ENCODE measurements at places on chromosomes 4 and X. TPM values are rescaled to one million over a fixed set of nuclear protein-coding genes. Genes with fewer than 3 reads are reported as not detected.

Gene ATP1B4
- not detected for total RNA-seq

DNA sequence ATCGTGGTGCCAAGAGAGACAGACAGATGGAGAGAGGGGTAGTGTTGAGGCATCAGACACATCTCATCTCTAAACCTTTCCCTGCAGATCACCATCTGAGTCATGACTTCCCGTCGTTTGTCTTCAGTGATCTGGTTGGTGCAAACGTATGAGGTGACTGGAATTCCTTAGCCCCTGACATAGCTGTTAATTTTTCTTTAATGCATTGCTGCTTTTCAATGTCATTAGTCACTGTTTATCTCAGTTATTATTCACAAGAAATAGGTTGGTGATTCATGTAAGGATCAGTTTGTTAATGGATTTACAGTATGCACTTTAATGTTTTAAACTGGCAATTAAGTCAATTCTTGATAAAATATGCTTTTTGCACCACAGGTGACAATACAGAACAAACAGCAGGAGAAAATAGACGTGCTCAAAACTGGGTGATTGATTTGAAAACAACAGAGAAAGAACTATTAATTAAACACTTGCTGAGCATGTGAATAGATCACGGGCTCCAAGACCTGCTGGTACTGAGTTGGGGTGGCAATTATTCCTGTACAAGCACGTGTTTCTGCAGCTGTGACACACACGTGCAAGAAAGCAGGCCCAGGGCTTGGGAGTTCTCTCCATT, 1.3 kb upstream of the TMEM154 start:
- no peaks in the 10 kb centered on the region for H3K36me3 ChIP-seq
- no peak for DNase-seq
- H3K27me3 ChIP-seq: no peaks in the 10 kb centered on the region
- no peaks in the 10 kb centered on the region for H3K4me1 ChIP-seq

DNA sequence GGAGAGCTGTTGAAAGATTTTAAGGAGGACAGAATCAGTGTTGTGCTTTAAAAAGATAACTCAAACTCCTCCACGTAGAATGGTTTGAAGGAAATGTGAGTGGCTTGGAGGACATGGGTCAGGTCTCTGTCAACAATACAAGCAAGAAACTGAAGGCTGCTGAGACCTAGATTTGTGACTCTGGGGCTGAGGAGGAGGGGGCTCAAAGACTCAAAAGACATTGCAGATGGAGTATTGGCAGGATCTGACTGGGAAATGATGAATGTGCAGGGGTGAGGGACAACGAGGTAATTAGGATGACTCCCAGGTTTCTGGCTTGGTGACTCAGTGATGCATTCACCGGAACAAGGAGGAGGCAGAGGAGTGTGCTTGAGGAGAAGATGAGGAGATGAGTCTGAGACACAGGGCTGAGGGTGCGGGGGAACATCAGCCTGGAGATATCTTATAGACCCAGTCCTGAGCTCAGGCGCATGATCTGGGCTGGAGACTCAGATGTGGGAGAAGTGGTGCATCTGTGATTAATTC, 3.3 kb upstream of the RPS4X start:
- no peak overlapping the region for H3K27ac ChIP-seq
- no peak overlapping the region for H3K4me3 ChIP-seq
- H3K36me3 ChIP-seq: no peaks in the 10 kb centered on the region
- H3K4me1 ChIP-seq: no peaks in the 10 kb centered on the region
- no peaks in the 10 kb centered on the region for H3K27me3 ChIP-seq
- DNase-seq: no peak

- H3K36me3 ChIP-seq: no peaks in the 10 kb centered on the region
- H3K4me3 ChIP-seq: no peak overlapping the region
- H3K27me3 ChIP-seq: no peaks in the 10 kb centered on the region
Measured at GRCh38 chr4:73855406-73855805, 2.3 kb downstream of the PF4V1 start.

- DNase-seq: no peak
- H3K4me3 ChIP-seq: no peak overlapping the region
- H3K36me3 ChIP-seq: no peaks in the 10 kb centered on the region
- H3K27me3 ChIP-seq: no peaks in the 10 kb centered on the region
Measured at GRCh38 chrX:129077424-129078170, 445.7 kb downstream of the SMARCA1 start.

DNA sequence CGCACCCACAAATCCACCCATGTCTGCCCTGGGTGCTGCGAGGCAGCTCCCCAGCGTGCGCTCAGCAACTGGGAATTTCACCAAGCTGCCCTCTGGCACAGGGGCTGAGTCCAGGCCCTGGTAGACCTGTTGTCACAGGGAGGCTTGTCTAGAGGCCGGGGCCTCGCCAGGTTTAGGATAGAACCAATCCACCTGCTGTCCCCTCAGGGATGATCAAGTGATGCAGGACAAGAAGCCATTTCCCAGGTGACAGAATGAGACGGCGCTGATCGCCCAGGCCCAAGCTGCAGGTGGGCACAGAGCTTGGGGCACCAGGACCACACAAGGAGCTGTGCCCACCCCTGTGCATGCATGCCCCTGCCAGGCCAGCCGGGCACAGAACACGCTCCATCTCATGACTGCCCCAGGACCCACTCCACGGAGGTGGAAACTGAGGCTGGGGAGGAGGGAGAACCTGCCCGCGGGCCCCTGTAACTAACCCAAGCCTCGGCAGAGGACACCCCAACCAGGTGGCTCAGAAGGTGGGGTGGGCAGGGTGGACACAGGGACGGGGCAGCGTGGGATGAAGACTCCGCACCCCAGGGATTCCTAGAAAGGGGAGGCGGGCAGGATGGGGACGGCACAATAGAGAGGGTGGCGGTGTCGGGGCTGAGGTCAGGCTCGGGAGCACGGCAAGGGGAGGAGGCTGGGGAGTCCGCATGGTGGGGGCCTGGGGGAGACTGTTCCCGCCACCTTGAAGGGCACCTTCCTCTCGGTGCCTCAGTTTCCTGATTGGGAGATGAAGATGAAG, 78.0 kb downstream of the ZFYVE28 start:
- no peak overlapping the region for H3K4me3 ChIP-seq
- H3K27me3 ChIP-seq: no peaks in the 10 kb centered on the region
- DNase-seq: no peak
- H3K27ac ChIP-seq: no peak overlapping the region

DNA sequence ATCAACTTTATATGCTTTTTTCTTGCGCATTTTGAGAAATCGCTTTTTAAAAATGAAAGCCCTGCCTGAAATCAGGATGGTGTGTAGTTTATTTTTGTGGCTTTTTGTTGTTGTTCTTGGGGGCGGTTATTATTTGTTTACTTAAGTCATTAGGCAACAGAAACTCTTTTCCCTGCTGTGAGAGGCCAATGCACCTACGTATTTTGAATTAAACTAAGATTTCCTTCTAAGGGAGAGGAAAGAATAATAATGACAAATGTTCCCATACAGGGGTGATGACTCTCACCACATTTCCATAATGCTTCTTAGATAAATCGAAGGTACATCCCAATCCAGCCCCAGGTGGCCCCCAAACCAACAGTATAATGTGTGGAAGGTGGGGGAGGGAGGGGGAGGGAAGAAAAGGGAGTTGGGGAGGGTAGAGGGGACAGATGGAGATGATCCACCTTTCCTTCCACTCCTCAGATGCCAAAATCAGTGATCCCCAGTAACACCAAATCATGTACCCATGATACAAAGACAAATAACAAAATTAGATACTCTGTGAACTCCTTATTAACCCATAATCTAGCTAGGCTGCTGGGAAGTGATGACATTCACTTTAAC, 39.6 kb downstream of the ZNF827 start:
- DNase-seq: no peak
- H3K36me3 ChIP-seq: no peaks in the 10 kb centered on the region
- no peaks in the 10 kb centered on the region for H3K27me3 ChIP-seq
- no peak overlapping the region for H3K27ac ChIP-seq
- H3K4me3 ChIP-seq: no peak overlapping the region

DNA sequence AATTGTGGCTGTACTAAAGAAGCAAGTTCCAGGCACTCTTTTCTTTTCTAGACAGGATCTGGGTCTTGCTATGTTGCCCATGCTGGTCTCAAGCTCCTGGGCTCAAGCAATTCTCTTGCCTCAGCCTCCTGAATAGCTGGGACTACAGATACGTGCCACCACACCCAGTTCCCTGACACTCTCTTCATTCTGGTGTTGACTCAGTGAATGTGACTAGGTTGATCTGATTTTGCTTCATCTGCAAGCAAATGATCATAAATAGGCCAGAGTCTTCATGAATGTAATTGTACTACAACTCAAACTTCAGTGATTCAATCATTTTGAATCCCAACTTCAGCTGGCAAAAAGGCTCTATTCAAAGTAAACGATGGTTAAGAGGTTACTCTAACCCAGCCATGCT, 78.5 kb downstream of the APBB2 start:
- no peaks in the 10 kb centered on the region for H3K27me3 ChIP-seq
- DNase-seq: no peak
- H3K36me3 ChIP-seq: no peaks in the 10 kb centered on the region
- H3K4me1 ChIP-seq: peaks cover 64% of the 10 kb centered on the region
- H3K4me3 ChIP-seq: no peak overlapping the region

Gene NLRP2B
- total RNA-seq: not detected
